Urinary bladder (tissue), 4 donors: ENCODE measurements at places on chromosomes 2 and 18. TPM values are rescaled to one million over a fixed set of nuclear protein-coding genes. Genes with fewer than 3 reads are reported as not detected.

RNMT gene
- total RNA-seq: 56.9 TPM

C1QL2 gene
- not detected for total RNA-seq

TMEM178A gene
- 5.2 TPM for total RNA-seq

RELCH gene
- total RNA-seq: 73.3 TPM

ACP1 gene
- 132 TPM for total RNA-seq

TMEM150A gene
- total RNA-seq: 6.3 TPM

UGT1A4 gene
- 1.1 TPM for total RNA-seq

DNA sequence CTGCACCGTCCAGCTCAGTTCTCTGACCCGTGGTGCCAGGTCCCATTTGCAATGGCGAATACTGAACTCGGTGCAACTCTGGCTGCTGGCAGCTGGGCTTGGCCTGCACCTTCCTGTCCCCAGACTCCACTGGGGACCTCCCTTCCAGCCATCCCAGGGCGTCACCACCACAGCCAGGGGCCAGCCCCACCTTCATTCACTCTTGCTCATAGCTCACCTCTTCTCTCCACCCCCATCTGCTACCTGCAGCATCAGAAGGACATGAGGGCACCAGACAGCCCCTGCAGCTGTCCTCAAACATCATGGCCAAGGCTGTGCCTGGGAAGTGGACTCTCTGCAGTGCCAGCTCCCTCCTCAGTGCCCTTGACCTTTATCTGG lies 16.2 kb upstream of the ALPI start:
- no peak for DNase-seq

DNA sequence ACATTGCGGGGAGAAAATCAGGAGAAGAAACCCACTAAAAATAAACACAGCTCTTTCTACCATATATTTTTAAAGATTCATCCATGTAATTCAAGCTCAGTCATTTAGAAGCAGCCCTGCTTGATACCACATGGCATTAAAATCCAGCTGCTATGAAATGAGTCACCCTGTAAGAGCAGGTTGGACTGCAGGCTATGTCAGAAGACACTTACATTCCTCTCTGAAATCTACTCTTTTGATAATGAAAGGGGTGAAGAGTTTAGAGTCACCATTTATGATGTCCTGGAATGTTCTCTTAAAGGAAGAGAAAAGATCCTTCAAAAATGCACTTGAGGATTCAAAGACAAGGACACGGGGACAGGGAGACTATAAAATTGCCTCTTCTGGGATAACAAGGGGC lies 100.6 kb upstream of the APCDD1 start:
- no peak for DNase-seq

DNA sequence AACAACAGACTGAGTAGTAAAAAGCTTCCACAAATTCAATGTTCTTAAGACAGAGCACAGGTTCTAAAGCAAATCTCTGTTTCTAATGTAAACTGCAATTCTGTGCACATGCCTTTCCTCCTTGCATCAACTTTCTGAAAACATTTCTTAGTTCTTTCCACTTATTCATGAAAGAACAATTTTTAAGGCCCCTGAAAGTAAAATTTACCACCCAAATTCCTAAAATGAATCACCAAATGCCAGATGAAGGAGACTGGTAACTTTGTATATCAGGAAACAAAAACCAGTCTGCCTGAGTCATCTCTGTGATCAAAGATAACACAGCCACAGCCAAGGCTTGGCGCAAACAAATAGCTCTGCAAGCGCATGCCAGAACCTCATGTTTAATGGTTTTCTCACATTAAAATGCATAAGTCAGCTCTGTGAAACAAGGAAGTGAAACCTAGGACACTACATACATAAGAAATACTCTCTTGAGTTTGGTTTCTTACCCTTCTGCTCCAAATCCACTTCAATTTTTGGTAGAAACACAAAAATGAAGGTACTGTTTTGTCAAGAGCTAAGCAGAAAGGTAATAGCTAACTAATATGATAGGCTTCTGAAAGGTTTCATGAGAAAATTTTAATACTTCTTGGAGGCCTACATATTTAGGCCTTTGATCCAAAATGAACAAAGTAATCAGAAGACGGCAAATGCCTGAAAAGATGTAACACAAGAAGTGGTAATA lies 169.4 kb downstream of the THADA start:
- DNase-seq: peak; percentile 78

DNA sequence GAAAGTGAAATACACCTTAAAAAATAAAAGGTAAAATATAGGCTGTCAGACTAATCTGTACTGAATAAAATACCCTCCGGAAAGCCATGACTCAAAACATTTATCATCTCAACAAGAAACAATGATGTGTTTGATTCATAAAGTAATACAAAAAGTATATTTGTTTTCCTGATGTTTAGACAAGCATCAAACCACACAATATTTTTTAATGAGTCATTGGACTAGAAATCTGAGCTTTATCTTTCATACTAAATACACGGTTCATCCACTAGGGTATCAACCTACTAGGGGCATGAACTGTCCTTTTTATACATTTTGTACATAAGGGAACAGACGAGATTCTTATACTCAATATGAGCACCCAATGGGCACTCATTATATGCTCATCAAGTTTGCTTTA lies 31.3 kb downstream of the CD226 start:
- no peak for DNase-seq

GRCh38 chr2:207950063-207950760 lies 75.1 kb downstream of the PLEKHM3 start:
- DNase-seq: no peak

- DNase-seq: no peak
These were observed 14.1 kb downstream of the LAMA3 start for GRCh38 chr18:23703057-23703986.

DNA sequence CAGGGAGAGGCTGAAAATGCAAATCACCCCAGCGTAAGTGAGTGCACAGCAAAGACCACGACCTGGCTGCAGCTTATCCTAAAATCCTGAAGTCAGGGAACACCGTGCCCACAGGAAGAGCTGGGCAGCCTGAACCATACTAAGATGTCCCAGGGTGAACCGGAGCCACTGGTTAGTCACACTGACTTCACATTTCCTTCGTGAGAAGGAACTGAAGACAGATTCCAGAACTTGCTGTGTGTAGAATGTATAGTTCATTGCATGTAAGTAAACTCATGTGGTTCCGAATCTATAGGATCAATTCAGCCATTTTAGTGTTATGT lies 84.6 kb upstream of the NDUFV2 start:
- DNase-seq: no peak

DNA sequence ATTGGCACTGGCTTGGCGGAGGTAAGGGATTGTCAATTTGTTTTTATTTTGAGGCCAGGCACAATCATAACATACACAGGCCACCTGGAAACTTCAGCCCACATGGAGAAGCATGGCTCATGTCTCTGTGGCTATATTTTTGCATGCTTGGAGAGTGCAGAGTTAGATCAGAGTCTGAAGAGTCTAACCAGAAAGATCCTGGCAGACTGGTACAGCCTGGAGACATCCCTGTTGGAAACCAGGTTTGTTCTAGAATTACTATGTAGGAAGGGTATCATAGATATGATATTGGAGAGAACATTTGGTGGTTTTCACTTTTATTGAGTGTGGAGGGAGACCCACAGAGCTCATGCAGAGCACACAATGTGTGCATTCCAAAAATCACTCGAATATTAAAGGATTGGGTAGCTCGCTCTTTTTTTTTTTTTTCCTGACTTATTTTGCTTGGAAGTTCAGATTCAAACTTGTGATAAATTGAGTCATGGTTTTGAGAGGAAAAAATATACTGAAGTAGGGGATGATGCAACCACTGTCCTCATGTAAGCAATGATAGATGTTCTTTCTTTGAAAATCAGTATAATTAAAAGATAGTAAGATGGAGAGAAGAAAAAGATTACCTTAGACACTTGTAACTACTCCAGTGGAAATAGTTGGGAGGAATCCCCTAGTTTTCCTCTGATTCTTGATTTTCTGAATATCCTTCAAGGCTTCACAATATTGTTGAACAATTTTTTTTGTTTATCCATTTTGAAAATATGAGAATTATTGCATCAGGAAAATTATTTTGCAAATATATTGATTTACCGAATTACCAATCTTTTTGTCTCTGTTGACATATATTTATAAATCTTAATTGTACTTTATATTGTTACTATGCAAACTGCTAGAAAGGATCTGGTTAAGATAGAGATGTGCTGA lies 185.7 kb upstream of the ZEB2 start:
- no peak for DNase-seq

GRCh38 chr18:55220523-55220922 lies 261.3 kb upstream of the CCDC68 start:
- no peak for DNase-seq
